Stimulated activated CD4-positive, alpha-beta T cell treated with anti-CD3 and anti-CD28 coated beads, TNF-alpha, amount 100 ng/mL, for 1 hour (primary cell): ENCODE measurements at places on chromosomes 2 and 18.

- DNase-seq: no peak
Observed at GRCh38 chr2:34815052-34815741, 1216.1 kb upstream of the FAM98A start.

GRCh38 chr2:144481666-144482065 is 38.3 kb downstream of the ZEB2 start:
- DNase-seq: no peak

DNA sequence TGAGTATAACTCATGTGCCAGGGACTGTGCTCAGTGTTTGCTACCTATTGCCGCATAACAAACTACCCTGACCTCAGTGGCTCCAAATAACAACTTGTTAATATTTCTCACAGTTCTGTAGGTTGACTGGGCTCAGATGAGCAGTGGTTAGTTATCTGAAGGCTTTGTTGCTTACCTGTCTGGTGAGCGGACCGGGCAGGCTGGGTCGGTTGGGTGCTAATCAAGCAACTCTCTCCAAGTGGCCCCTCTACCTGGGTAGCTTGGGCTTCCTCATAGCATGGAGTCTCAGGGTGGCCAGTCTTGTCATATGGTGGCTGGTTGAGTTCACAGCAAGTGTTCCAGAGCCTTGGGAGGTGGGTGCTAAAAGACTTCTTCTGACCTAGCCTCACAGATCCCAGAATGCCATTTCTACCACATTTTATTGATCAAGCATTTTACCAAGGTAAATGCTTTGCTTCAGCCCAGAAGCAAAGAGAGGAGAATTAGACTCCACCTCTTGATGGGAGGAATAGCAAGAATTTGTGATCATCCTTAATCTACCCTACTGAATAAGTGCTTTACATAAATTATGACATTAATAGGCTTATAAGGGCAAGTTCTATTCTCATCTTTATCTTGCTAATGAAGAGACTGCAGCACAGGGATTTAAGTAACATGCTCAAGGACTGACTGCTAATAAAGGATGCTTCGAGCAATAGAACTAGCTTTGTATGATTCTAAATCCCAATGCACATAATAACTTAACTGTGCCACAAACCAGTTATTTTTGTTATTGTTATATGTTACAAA is 16.9 kb downstream of the RAB31 start:
- no peak for DNase-seq

DNA sequence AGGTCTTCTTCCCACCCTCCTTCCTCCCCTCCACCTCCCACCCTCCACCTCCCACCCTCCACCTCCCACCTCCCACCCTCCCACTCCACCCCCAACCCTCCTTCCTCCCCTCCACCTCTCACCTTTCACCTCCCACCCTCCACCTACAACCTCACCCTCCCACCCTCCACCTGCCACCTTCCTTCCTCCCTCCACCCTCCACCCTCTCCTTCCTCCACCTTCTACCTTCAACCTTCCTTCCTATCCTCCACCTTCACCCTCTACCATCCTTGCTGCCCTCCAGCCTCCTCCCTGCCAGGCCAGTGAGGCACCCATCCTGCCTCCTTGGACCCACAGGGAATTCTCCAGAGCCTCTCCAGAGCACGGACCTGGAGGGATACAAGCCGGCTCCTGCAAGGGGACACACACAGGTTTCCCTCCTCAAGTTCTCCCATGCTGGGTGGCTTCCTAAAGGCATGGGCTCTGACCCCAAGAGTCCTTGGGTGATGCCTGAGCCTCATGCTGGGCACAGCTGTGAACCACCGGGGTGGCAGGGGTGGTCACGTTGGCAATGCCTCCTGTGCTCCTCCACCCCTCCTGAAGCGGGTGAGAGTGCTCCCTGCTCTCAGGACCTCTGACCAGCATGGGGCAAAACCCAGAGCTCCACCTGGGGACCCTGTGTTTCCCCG is 293.0 kb downstream of the NDUFA10 start:
- no peak for DNase-seq

DNA sequence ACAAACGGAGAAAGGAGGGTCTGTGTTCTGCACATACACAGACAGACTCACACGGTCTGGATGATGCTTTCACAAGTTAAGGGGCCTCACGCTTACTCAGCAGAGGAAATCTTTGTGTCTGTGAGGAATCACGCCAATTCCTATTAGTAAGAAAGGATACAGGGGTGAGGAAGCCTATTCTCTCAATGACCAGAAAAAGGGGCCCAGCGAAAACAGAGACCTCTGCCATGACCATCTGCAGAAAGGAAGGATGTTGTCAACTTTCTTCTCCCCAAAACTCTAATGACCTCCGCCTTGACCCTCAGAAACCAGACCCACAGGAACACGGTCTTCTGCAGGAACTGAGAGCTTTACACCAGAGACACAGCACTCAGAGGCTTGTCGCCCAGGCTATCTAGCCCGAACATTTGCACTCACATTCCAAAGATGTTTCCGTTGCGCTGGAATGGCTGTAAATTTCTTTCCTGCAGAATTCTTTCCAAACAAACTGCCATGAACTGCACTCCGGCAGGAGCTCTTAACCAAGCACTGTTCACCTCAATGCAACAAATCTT is 186.3 kb downstream of the TCF4 start:
- DNase-seq: no peak

DNA sequence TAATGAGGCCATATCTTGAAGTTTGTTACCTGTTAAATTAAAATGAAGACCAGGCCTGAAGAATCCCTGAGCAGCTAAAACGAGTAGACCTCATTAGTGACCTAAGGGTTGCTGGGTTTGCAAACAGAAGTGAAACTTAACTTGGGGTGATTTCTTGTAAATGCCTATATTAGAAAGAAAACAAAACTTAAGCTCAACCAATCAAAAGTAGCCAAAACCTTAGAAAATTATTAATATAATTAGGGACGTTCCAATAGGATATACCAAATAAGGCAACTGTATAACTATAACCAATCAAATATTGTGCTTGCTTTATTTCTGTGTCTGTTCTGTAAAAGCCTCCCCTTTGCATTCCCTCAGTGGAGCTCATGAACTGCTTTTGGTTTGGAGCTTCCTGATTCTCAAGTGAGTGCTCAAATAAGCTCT is 137.9 kb upstream of the VRK2 start:
- DNase-seq: no peak

DNA sequence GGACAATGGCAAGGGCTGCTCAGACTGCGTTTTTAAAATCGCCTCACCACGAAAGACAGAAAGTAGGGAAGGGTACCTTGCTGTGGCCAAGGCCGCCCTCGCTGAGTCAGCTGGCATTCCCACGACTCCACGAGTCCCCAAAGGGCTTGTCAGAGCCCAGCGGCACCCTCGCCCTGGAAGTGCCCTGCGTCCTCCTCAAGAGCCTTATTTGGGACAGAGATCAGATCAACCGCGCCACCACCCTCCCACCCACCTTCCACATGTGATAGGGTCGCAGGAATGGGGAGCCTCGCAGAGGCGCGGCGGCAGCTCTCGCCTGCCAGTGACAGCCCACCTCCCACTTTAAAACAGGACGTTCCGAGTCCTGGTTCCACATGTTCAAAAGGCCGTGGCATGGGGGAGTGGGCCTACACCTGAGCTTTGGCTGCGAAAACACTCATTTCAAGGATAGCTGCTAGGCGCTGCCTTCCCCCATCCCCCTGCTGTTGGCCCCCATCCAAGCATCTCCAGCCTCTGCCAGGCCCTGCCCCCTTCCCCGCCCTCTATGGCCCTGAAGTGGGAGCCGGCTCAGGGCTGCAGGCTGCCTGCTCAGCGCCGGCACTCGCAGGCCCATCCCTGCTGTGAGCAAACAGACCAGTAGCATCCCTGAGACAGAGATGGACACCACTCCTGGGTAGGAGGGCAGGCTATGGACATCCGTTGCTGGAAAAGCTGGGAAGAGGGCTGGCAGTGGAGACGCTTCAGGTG is 38.1 kb upstream of the ARHGEF4 start:
- no peak for DNase-seq

GRCh38 chr2:26668041-26668440 is 24.5 kb upstream of the KCNK3 start:
- no peak for DNase-seq

DNA sequence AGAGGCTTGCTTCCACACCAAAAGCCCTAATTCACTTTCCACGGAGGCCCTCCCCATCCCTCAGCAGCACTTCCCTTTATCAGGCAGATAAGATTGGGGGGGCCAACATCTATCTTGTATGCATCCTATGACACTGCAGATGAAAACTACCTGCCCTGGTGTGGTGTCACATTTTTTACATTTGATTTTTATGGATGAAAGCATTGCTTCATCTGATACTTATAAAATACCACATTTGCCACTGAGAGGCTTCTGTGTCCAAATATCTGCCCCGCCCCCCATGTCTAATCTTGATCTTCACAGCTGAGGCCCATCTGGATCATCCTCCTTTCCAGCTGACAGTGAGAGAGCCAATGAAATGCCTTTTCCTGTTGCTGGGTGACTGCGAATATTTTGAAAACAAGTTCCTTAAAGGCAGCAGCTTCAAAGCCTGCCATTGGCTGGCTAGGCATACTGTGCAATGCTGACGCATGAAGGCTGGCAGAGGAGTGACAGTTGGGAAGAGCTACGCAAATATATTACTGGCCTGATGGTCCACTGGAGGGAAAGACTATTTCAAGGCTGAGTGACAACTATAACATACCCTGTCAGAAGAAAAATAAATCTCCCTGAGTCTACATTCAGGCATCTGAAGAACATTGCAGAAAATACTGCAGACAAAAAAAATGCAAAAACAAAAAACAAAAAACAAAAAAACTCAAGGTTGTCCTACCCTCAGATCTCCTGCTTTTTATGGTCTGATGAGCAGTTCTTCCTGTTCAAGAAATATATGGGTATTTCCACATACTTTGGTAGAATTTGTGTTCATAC is 318.7 kb downstream of the PDE11A start:
- no peak for DNase-seq

DNA sequence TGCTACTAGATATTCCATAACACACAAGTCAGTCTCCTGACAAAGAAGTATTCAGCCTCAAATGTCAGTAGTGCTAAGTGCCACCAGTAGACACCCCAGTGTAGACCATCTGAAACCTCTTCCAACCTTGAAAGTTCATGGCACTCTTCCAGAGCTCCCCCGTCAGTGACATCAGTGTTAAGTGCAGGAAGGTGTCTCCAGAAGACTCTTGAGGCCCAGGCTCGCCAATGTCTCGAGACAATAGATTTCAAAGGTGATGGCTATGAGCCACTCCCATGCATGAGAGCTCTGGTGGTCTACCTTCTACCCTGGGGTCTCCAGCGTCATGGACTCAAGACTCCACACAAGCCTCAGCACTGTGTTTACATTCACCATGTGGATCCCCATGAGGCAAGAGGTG is 183.8 kb downstream of the SMAD2 start:
- DNase-seq: no peak

DNA sequence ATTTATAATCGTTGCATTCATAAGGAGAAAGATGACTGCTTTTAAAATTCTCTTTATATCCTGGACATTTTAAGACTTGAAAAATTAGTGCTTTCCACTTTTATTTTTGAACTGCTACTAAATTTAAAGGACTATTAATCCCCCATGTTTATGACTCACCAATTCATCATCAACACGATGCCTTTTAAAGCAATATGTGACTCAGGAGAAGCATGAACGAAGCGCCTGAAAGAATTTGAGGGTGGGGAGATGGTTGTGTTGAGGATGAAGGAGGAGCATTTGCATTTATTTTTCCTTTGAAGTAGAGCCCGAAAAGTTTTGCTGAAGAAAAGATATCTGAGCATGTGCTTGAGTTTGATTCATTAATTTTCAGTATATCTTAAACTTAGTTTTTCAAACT is 192.2 kb upstream of the LRRTM1 start:
- no peak for DNase-seq

- DNase-seq: no peak
Observed at GRCh38 chr2:163682695-163683094, 53.1 kb downstream of the FIGN start.

- DNase-seq: no peak
Observed at GRCh38 chr2:200787351-200788120, 24.2 kb upstream of the BZW1 start.

GRCh38 chr2:112615051-112615450 is 30.6 kb downstream of the CHCHD5 start:
- no peak for DNase-seq

GRCh38 chr2:105194022-105194675 is 47.4 kb upstream of the GPR45 start:
- no peak for DNase-seq

GRCh38 chr2:134489732-134490384 is 228.9 kb downstream of the TMEM163 start:
- no peak for DNase-seq

GRCh38 chr2:16241166-16242160 is 301.1 kb downstream of the MYCN start:
- no peak for DNase-seq

DNA sequence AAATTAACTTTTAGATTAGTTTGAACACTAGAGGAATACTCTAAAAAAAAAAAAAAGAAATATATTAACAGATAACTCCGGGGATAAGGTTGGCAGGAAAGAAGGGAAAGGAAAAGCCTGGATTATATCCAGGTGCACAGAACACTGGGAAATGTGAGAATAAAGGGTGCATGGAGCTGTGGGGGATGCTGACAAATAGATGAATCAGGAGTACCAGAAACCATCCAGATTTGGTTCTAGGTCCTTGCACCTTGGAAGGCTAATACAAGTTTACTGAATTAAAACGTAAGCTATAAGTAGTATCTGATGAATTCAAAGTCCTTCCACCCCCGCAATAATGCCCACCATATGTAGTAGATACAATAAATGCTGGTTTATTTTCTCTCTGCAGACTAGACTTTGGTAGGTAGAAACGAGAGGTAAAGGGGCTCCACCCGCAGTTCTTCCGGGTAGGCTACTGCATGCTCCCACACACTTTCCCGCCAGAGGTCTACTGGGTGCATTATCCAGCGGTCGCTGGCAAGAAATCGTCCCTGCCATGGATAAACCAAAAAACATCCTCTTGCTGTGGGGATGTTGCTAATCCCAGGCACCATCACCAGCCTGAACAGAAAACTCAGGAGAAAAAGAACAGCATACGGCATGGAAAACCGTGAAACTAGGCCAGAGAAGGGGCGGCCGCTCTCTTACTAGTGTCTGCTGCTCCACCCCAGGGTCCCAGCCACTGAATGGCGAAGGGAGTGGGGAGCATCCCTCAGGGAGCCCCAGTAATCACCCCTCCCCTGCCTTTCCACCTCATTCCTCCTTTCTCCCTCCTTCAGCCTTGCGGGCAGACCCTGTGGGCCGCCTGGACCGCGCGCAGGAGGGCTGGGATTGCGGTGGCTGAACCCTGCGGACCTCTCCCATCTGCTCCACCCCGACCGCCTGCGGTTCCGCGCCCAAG is 1.5 kb downstream of the CNRIP1 start:
- DNase-seq: no peak

- no peak for DNase-seq
Observed at GRCh38 chr2:72121153-72121552, 26.5 kb downstream of the CYP26B1 start.

DNA sequence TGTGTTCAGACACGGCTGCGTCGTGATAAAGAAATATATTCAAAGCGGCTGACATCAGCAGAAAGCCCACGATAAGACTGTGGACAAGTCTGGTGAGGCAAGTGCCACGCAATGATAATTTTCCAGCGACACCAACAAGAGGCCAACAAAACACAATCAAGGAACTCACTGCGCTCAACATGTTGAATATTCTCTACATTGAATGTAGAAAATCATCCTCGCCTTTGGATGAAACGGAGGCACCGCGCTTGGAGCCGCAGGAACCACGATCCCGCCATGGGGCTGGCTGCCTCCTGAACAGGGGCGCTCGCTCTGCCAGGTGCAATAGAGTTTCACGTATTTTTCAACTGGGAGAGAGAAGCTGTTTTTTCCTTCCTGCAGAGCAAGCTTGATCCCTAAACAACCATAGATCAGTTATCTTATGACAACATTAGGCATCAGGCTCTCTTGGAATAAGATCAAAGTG is 220.3 kb downstream of the ATAD2B start:
- no peak for DNase-seq
